ENCODE measurements at places on chromosomes 6 and 20. TPM values are rescaled to one million over a fixed set of nuclear protein-coding genes. Genes with fewer than 3 reads are reported as not detected.

DNA sequence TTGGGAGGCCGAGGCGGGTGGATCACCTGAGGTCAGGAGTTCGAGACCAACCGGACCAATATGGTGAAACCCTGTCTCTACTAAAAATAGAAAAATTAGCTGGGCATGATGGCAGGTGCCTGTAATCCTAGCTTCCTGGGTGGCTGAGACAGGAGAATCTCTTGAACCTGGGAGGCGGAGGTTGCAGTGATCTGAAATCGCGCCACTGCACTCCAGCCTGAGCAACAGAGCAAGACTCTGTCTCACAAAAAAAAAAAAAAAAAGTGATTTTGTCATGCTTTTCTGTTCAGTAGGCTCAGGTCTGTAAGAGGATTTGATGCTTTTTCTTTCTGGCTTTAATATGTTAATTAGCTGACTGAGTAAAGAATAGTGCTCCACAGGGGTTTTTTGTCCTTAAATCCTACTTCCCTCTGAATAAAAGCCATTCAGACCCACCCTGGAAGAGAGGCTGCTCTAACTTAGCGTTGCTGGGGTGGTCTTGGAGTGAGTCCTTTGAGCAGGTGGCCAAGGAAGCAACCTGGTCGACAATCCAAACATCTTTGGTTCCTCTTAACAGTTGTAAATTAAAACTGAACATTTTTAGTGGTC is 19.0 kb downstream of the MCM8 start:
- peaks cover 5% of the 10 kb centered on the region for H3K4me1 ChIP-seq
- H3K36me3 ChIP-seq, result no peaks in the 10 kb centered on the region
- H3K27ac ChIP-seq, result no peak overlapping the region
- no peak for DNase-seq
- H3K27me3 ChIP-seq, result no peaks in the 10 kb centered on the region
- H3K4me3 ChIP-seq, result no peak overlapping the region

- DNase-seq, result peak; percentile 6
- no peak overlapping the region for H3K27ac ChIP-seq
- peaks cover 35% of the 10 kb centered on the region for H3K36me3 ChIP-seq
- peaks cover 15% of the 10 kb centered on the region for H3K4me1 ChIP-seq
Measured at GRCh38 chr6:43146261-43146660, 24.8 kb upstream of the SRF start.

DNA sequence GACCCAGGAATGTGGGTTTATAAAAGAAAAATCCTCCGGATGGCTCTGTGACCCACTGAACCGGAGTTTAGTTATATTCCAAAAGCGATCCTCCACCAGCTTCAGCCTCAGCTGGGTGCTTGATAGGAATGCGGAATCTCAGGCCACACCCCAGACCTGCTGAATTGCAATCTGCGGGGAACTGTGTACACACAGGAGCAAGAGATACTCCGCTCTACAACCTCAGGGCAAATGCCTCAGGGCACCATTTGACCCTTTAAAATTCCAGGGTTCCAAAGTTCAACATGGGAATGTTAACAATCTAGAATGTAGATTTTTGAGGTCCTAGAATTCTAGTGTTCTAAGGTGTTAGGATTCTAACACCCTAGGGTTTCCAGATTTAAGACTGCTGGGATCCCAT is 10.8 kb downstream of the BPIFA2 start:
- no peak overlapping the region for H3K4me3 ChIP-seq
- no peak for DNase-seq
- H3K36me3 ChIP-seq, result no peaks in the 10 kb centered on the region
- peaks cover 5% of the 10 kb centered on the region for H3K27me3 ChIP-seq
- H3K27ac ChIP-seq, result no peak overlapping the region

GRCh38 chr6:127813699-127814027 is 87.2 kb downstream of the THEMIS start:
- H3K4me3 ChIP-seq, result no peak overlapping the region
- H3K36me3 ChIP-seq, result no peaks in the 10 kb centered on the region
- H3K4me1 ChIP-seq, result no peaks in the 10 kb centered on the region
- H3K27ac ChIP-seq, result no peak overlapping the region

DNA sequence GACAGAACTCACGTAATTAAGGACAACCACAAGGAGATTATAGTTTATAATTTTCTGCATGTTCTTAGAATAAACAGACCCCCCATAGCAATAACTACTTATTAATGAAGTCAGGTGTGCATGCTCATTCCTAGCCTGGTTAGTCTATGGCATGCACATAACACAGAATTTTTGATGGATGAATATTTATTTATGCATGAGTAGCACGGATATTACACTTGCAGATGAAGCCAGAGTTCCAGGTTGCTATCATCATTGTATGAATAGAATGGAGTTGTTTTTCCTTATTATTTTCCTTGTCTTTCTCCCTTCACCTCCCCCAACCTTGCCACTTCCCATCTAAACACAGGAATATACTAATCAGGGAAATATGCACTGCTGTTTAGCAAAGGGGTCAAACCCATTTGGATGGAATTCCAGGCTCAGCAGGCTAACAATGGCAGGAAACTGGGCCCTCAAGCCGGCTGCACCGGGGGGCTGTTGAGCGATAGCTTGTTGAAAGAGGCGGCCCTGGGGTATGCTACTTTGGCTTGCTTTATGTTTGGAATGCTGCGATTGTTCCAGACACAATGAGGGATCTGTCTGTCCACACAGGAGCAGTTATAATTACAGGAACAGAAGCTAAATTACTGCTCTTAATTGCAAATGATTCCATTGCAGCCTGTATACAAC is 112.6 kb downstream of the TMEM170B start:
- DNase-seq, result no peak
- H3K27ac ChIP-seq, result peak overlapping the region; percentile 34
- no peaks in the 10 kb centered on the region for H3K36me3 ChIP-seq
- no peak overlapping the region for H3K4me3 ChIP-seq
- peaks cover 35% of the 10 kb centered on the region for H3K4me1 ChIP-seq

- peak overlapping the region; percentile 53 for H3K27ac ChIP-seq
- peak; percentile 84 for DNase-seq
- no peaks in the 10 kb centered on the region for H3K27me3 ChIP-seq
Measured at GRCh38 chr6:35185302-35185681, 28.5 kb upstream of the SCUBE3 start.

- H3K27ac ChIP-seq, result no peak overlapping the region
- no peak for DNase-seq
- H3K4me1 ChIP-seq, result no peaks in the 10 kb centered on the region
- H3K36me3 ChIP-seq, result peaks cover 44% of the 10 kb centered on the region
Measured at GRCh38 chr20:49634116-49634515, 66.2 kb upstream of the PTGIS start.

DNA sequence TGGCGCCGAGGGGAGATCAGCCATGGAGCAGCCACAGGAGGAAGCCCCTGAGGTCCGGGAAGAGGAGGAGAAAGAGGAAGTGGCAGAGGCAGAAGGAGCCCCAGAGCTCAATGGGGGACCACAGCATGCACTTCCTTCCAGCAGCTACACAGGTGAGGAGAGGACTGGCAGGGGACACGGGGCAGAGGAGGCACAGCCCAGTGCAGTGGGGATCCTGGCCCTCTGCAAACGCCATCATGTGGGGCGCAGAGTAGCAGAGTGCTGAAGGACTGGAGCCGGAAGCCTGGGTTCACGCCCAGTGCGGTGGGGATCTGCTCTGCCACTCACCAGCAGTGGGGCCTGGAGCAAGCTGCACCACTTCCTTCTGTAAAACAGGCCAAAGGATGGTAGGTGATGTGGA is 41.1 kb upstream of the FANCE start:
- no peak for DNase-seq
- peak overlapping the region; percentile 17 for H3K27ac ChIP-seq
- peaks cover 48% of the 10 kb centered on the region for H3K36me3 ChIP-seq
- peaks cover 12% of the 10 kb centered on the region for H3K4me1 ChIP-seq
- no peaks in the 10 kb centered on the region for H3K27me3 ChIP-seq

DNA sequence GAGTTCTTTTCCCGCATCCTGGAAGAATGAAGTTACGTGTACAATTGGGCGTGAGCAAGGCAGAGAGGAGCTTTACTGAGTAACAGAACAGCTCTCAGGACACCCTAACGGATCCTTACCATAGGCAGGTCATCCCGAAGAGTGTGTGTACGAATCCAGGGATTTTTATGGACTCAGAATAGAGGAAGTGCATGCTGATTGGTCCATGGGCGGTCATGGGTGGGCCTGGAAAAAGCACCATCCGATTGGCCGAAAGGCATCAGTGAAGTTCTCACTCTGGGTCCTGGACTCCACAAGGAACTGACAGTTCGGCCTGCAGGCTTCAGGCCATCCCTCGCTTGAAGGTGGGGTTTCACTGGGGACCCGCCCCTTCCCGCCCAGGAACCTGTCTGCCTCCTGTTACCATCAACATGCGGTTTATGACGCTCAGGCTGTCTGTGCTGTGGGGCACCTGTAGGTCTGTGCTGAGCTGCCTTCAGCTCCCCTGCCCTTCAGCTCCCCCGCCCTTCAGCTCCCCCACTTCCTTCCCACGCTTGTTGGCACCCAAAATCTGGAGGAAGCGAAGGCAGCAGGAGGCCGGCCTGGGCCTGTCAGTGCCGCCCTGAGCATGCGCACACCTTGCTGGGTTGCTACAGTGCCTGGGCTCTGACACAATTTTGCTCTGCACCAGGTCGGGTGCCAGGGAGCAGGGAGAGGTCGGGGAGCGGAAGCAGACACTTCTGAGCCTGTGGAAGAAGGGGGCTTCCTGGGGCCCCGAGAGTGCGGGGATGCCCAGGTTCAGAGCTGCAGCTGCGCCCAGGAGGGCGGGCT is 57.9 kb upstream of the MANEA start:
- no peak overlapping the region for H3K4me3 ChIP-seq
- no peaks in the 10 kb centered on the region for H3K36me3 ChIP-seq
- no peaks in the 10 kb centered on the region for H3K27me3 ChIP-seq
- H3K27ac ChIP-seq, result no peak overlapping the region
- no peaks in the 10 kb centered on the region for H3K4me1 ChIP-seq

DNA sequence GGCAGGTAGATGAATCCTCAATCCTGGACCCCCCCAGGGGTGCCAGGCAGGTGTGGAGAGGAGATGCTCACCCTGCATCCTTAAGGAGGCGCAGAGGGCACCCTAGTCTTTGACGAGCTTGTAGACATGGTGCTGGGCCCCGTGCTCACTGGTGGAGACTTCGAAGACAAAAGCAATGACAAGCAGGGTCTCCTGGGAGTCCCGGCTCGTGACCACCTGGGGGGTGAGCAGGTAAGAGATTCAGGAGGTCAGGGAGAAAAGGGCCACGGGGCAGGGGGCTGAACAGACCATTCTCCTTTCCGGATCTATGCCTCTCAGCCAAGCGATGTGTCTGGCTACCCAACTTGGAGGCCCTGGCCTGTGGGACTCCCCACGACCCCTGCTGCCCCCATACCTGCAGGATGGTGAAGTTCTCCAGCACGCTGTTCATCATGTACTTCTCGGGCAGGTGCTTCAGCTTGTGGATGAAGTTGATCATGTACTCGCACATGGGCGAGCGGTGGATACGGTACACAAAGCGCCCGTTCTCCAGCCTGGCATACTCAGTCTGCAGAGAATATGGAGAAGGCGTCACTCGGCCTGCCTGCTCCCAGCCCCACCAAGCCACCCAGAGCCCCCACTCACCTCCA is 6.9 kb downstream of the RPL10A start:
- H3K4me3 ChIP-seq, result no peak overlapping the region
- peaks cover 45% of the 10 kb centered on the region for H3K36me3 ChIP-seq
- no peak overlapping the region for H3K27ac ChIP-seq
- no peak for DNase-seq
- H3K4me1 ChIP-seq, result peaks cover 12% of the 10 kb centered on the region
- no peaks in the 10 kb centered on the region for H3K27me3 ChIP-seq

GRCh38 chr20:47305667-47306066 is 50.8 kb downstream of the ZMYND8 start:
- peaks cover 20% of the 10 kb centered on the region for H3K4me1 ChIP-seq
- no peak overlapping the region for H3K4me3 ChIP-seq
- no peak for DNase-seq
- H3K36me3 ChIP-seq, result peaks cover 23% of the 10 kb centered on the region
- no peaks in the 10 kb centered on the region for H3K27me3 ChIP-seq

Gene GGT7
- 12.7 TPM for total RNA-seq

Gene KCNQ5
- total RNA-seq, result 8.5 TPM

Gene SRC
- 22.1 TPM for total RNA-seq

Gene HSPA12B
- not detected for total RNA-seq

Gene TREML2
- not detected for total RNA-seq

Gene SRMS
- not detected for total RNA-seq

Gene IL20RA
- 0.29 TPM for total RNA-seq

Gene TMEM74B
- total RNA-seq, result not detected

Measured in osteoblast (primary cell).